ENCODE measurements at places on chromosomes 6 and 20. TPM values are rescaled to one million over a fixed set of nuclear protein-coding genes. Genes with fewer than 3 reads are reported as not detected.

Gene CALHM5
- total RNA-seq, result 1.5 TPM

GRCh38 chr20:50532221-50532620 is 22.0 kb downstream of the PTPN1 start:
- no peaks in the 10 kb centered on the region for H3K36me3 ChIP-seq
- no peak for DNase-seq
- H3K4me1 ChIP-seq, result peaks cover 80% of the 10 kb centered on the region

Gene BPIFB4
- total RNA-seq, result not detected

- H3K4me1 ChIP-seq, result no peaks in the 10 kb centered on the region
- H3K4me3 ChIP-seq, result no peak overlapping the region
- no peaks in the 10 kb centered on the region for H3K36me3 ChIP-seq
- no peak overlapping the region for H3K27ac ChIP-seq
Observed at GRCh38 chr6:40671001-40671693, 84.0 kb upstream of the LRFN2 start.

GRCh38 chr6:132362442-132363185 is 38.7 kb downstream of the MOXD1 start:
- H3K36me3 ChIP-seq, result no peaks in the 10 kb centered on the region
- H3K27ac ChIP-seq, result no peak overlapping the region
- no peaks in the 10 kb centered on the region for H3K27me3 ChIP-seq
- no peaks in the 10 kb centered on the region for H3K4me1 ChIP-seq

DNA sequence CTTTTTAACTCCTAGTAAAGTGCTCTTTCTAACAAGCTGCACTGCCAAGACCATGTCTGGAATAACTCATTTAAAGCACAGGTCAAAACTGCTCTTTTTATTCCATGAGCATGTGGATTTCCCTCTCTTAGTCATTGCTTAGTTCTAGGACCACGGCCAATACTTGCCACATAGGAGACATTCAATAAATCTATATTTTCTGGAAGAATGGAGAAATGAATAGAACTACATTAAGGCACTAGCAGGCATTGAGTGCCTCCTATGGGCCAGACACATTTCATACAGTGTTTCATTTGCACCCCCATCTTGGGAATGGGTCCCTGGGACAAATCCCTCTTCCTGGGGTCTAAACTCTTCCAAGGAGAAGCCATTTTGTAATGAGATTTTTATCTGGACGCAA is 552.8 kb upstream of the CITED2 start:
- no peaks in the 10 kb centered on the region for H3K4me1 ChIP-seq
- no peaks in the 10 kb centered on the region for H3K36me3 ChIP-seq
- DNase-seq, result no peak
- H3K27me3 ChIP-seq, result no peaks in the 10 kb centered on the region

DNA sequence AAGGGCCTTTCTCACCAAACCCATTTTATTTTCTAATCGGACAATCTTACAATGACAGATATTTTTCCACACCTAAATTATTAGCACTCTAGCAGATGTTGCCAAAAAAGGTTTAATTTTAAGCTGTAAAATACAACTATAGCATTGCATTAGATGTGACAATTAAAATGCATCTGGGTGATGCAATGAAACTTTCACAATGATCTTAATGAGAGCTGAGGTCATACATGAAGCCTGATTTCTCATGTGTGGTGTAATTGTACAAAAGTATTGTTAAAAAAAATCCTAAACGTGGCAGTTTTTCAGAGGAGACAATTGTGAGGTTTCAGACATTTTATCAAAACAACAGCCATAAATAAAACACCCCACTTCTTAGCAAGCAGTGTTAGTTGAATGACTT is 606.0 kb downstream of the HDGFL1 start:
- H3K27me3 ChIP-seq, result no peaks in the 10 kb centered on the region
- no peaks in the 10 kb centered on the region for H3K4me1 ChIP-seq
- H3K36me3 ChIP-seq, result no peaks in the 10 kb centered on the region
- no peak overlapping the region for H3K27ac ChIP-seq

DNA sequence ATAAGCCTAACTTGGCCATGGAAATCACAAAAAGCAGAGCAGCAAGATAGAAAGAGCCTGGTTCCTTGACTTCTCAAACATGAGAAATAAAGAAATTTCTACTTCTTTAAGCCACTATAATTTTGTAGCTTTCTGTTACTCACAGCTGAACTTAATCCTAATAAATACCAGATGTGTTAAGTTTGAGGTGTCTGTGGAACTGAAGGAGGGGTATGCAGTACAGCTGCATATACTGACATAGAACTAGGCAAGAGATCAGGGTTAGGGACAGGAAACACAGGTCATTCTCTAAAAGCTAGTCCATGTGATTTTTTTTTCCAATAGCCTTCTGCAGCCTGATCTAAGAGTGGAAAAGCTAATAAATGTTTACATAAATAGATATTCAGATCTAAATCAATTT is 123.9 kb downstream of the COL12A1 start:
- peaks cover 2% of the 10 kb centered on the region for H3K36me3 ChIP-seq
- H3K27ac ChIP-seq, result no peak overlapping the region
- H3K4me1 ChIP-seq, result no peaks in the 10 kb centered on the region
- H3K4me3 ChIP-seq, result no peak overlapping the region
- no peak for DNase-seq

DNA sequence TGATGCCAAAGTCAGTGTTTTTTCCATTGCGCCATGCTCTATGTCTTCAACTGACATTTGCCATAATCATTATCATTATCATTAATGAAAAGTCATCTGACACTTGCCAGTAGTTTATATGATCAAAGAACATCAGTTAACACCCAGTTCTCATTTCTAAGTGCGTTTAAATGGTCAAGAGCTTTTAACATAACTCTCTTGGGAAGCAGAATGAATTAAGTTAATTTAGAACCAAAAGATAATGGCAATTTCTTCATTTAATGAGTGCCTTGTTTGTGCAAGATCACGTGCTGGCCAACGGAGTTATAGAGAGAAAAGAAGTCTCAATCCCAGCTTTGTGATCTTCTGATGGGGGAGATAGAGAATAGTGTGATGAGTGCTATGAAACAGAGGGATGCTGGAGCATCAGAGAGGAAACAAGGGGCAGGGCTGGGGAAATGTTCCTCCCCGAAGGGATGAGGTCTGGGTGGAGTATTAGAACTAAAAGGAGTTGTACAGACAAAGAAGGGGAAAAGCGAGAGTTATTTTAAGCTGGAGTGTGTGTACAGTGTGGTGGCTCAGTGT is 20.3 kb downstream of the ANKS1A start:
- DNase-seq, result no peak
- H3K27me3 ChIP-seq, result no peaks in the 10 kb centered on the region
- no peaks in the 10 kb centered on the region for H3K36me3 ChIP-seq
- no peak overlapping the region for H3K4me3 ChIP-seq
- no peak overlapping the region for H3K27ac ChIP-seq
- no peaks in the 10 kb centered on the region for H3K4me1 ChIP-seq

GRCh38 chr20:8150591-8150990 is 18.5 kb downstream of the PLCB1 start:
- no peak for DNase-seq
- H3K4me1 ChIP-seq, result no peaks in the 10 kb centered on the region
- no peak overlapping the region for H3K4me3 ChIP-seq

GRCh38 chr6:53628354-53629119 is 37.0 kb downstream of the KLHL31 start:
- H3K27me3 ChIP-seq, result no peaks in the 10 kb centered on the region
- no peaks in the 10 kb centered on the region for H3K36me3 ChIP-seq
- H3K4me3 ChIP-seq, result peak overlapping the region; percentile 2
- peak overlapping the region; percentile 67 for H3K27ac ChIP-seq

DNA sequence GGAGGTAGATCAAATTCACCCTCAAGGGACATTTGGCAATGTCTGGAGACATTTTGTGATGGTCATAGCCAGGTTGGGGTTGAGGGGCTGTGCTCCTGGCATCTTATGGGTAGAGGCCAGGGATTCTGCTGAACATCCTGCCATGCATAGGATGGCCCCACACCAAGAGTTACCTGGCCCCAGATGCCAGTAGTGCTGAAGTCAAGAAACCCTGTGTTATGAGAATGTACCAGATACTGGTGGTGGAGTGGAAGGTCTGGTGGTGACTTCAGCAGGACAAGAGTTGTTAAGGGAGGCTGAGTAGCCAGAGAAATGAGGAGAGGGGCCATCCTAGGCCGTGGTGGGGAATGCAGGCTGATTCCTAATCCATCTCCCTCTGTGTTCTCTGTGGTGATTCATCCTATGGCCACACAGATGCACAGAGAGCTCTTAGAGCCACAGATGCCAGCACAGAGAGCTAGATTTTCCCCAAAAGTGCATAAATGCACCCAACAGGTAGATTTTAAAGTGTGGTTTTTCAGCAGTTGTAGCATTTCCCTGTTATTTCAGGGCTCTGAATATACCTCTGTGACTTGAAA is 43.6 kb downstream of the CDYL start:
- no peak for DNase-seq
- H3K27ac ChIP-seq, result no peak overlapping the region
- H3K36me3 ChIP-seq, result no peaks in the 10 kb centered on the region
- H3K4me1 ChIP-seq, result peaks cover 10% of the 10 kb centered on the region

- no peak for DNase-seq
- H3K27me3 ChIP-seq, result no peaks in the 10 kb centered on the region
- H3K4me3 ChIP-seq, result no peak overlapping the region
- no peaks in the 10 kb centered on the region for H3K4me1 ChIP-seq
Observed at GRCh38 chr6:11174242-11174611, 58.2 kb downstream of the NEDD9 start.

GRCh38 chr6:164273491-164273890 is 859.0 kb downstream of the QKI start:
- H3K27me3 ChIP-seq, result no peaks in the 10 kb centered on the region
- no peak overlapping the region for H3K4me3 ChIP-seq
- DNase-seq, result no peak
- H3K4me1 ChIP-seq, result no peaks in the 10 kb centered on the region

Gene FAXC
- 44.9 TPM for total RNA-seq

Gene C6orf58
- total RNA-seq, result not detected

Gene LAMA2
- total RNA-seq, result 119 TPM

Gene LY6G5C
- total RNA-seq, result 0.99 TPM

- no peaks in the 10 kb centered on the region for H3K27me3 ChIP-seq
- no peak overlapping the region for H3K27ac ChIP-seq
- no peaks in the 10 kb centered on the region for H3K36me3 ChIP-seq
- DNase-seq, result no peak
Observed at GRCh38 chr6:141464490-141464889, 668.2 kb upstream of the GJE1 start.

Gene CST4
- total RNA-seq, result not detected

- no peak overlapping the region for H3K4me3 ChIP-seq
- H3K27ac ChIP-seq, result no peak overlapping the region
- peaks cover 16% of the 10 kb centered on the region for H3K4me1 ChIP-seq
- DNase-seq, result no peak
- H3K36me3 ChIP-seq, result no peaks in the 10 kb centered on the region
- no peaks in the 10 kb centered on the region for H3K27me3 ChIP-seq
Observed at GRCh38 chr6:161261325-161261724, 12.5 kb downstream of the AGPAT4 start.

Gene ASIP
- total RNA-seq, result 0.99 TPM

Gene HLA-F
- 74.2 TPM for total RNA-seq

GRCh38 chr6:31465718-31466117 is 32.2 kb upstream of the MICB start:
- H3K4me3 ChIP-seq, result no peak overlapping the region
- peaks cover 12% of the 10 kb centered on the region for H3K4me1 ChIP-seq
- no peak for DNase-seq
- peaks cover 14% of the 10 kb centered on the region for H3K27me3 ChIP-seq
- no peaks in the 10 kb centered on the region for H3K36me3 ChIP-seq

Gene FBXO30
- total RNA-seq, result 40.7 TPM

DNA sequence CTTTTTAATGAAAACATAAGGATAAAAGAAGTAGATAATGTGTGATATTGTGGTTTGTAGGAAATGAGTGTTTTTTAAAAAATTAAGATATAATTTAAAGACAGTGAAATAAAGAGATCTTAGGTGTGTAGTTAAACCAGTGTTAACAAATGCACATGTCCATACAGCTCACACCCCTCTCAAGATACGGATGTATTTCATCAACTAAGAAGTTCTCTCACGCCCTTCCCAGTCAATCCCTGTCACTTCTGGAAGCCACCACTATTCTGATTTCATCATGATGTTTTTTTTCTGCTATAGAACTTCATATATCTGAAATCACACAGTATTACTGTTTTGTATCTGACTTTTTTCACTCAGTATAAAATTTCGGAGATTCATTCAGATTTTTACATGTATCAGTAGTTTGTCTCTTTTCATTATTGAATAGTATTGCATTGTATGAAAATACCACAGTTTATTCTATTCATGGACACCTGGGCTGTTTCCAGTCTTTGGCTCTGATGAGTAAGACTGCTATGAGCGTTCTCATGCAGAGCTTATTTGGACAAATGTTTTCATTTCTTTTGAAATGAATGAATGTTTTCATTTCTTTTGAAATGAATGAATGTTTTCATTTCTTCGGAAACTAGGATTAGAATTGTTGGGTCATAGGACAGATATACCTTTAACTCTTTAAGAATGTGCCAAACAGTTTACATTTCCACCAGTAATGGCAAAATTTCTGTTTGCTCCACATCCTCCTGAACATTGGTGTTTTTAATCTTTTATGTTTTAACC is 49.7 kb upstream of the ELOVL5 start:
- no peak overlapping the region for H3K4me3 ChIP-seq
- no peaks in the 10 kb centered on the region for H3K4me1 ChIP-seq
- no peak overlapping the region for H3K27ac ChIP-seq
- H3K27me3 ChIP-seq, result no peaks in the 10 kb centered on the region
- no peak for DNase-seq

Gene CGA
- total RNA-seq, result not detected

Gene CST5
- not detected for total RNA-seq

DNA sequence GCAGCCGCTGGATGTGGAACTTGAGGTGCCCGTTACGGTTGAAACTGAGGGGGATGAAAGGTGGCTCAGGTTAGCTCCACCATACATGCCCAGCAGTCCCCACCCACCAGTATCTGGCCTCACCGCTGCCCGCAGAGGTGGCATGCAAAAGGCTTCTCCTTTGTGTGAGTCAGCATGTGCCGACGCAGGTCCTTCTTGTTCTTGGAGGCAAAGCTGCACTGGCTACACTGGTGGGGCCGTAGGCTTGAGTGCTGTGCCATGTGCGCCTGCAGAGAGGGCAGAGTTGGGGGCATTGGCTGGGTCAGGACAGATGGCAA is 15.8 kb downstream of the PCIF1 start:
- H3K27me3 ChIP-seq, result no peaks in the 10 kb centered on the region
- H3K4me3 ChIP-seq, result no peak overlapping the region
- H3K36me3 ChIP-seq, result peaks cover 70% of the 10 kb centered on the region
- no peaks in the 10 kb centered on the region for H3K4me1 ChIP-seq

Data from sigmoid colon (tissue), 7 donors.